Bronchial smooth muscle cell (primary cell): ENCODE measurements at places on chromosomes 7 and 10. TPM values are rescaled to one million over a fixed set of nuclear protein-coding genes. Genes with fewer than 3 reads are reported as not detected.

Gene CUZD1
- total RNA-seq = 0.43 and 0.47 TPM in 2 replicates

Gene ZCCHC24
- total RNA-seq = 29.6 and 35.1 TPM in 2 replicates

Gene TRPV5
- total RNA-seq = not detected in 2 replicates

Gene TMEM176B
- total RNA-seq = 0.09 TPM in 1 of 2 replicates, not detected in the other

Gene GIMAP4
- 0.09 TPM in 1 of 2 replicates, not detected in the other for total RNA-seq

Gene PRPS1L1
- total RNA-seq = not detected in 2 replicates

Gene TAS2R5
- 0.43 and 0.79 TPM in 2 replicates for total RNA-seq

Gene BICC1
- total RNA-seq = 74.9 and 78.8 TPM in 2 replicates

Gene RET
- 0.17 and 0.32 TPM in 2 replicates for total RNA-seq

Gene OPALIN
- not detected in 2 replicates for total RNA-seq

Gene SLC26A5
- total RNA-seq = under 0.01 TPM in 1 of 2 replicates, not detected in the other

Gene ARHGAP22
- 34.2 and 46.1 TPM in 2 replicates for total RNA-seq

Gene OPN1SW
- total RNA-seq = not detected in 2 replicates

Gene PDK4
- 0.47 and 0.94 TPM in 2 replicates for total RNA-seq

Gene LLCFC1
- total RNA-seq = not detected in 2 replicates

Gene SNX10
- total RNA-seq = 0.09 TPM in 1 of 2 replicates, not detected in the other

Gene PSD
- 8.4 and 14.3 TPM in 2 replicates for total RNA-seq

Gene PIK3CG
- total RNA-seq = not detected in 2 replicates

Gene MMD2
- total RNA-seq = not detected in 2 replicates

Gene HTR5A
- not detected in 2 replicates for total RNA-seq

Gene C10orf143
- 1.0 and 1.1 TPM in 2 replicates for total RNA-seq

Gene PDLIM1
- total RNA-seq = 4.0 and 5.0 TPM in 2 replicates

Gene FAM25G
- total RNA-seq = not detected in 2 replicates

Gene ASB15
- not detected in 2 replicates for total RNA-seq

Gene ZNF862
- 10.8 and 12.9 TPM in 2 replicates for total RNA-seq

Gene RP9
- total RNA-seq = 9.4 and 11.0 TPM in 2 replicates

Gene ENTPD1
- total RNA-seq = under 0.01 and 0.60 TPM in 2 replicates

Gene ASIC3
- total RNA-seq = 0.09 TPM in 1 of 2 replicates, not detected in the other
